Naive thymus-derived CD4-positive, alpha-beta T cell (primary cell): ENCODE measurements at places on chromosomes 4 and X. TPM values are rescaled to one million over a fixed set of nuclear protein-coding genes. Genes with fewer than 3 reads are reported as not detected.
A peak's percentile ranks its signal among the peaks of the same experiment; 100 is the strongest.

DNA sequence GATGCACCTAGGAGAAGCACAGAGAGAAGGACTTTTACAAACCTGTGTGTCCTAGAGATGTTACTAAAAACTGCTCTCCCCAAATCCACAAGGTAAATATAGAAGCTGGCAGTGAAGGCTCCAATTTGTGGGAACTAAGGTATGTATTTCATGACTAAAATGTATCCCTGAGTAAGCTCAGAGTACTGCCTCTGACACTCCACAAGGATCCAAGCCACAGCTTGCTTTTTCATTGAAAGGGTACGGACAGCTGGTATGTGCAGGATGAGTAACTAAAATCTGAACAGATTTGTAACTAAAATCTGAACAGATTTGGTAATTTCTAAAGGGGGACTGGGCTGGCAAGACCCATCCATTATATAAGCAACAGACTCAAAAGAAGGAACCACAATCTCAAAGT is 187.6 kb downstream of the DCLK2 start:
- no peaks in the 10 kb centered on the region for H3K4me1 ChIP-seq
- H3K27ac ChIP-seq, result no peak overlapping the region
- DNase-seq, result no peak
- no peak overlapping the region for H3K4me3 ChIP-seq
- no peaks in the 10 kb centered on the region for H3K27me3 ChIP-seq

DNA sequence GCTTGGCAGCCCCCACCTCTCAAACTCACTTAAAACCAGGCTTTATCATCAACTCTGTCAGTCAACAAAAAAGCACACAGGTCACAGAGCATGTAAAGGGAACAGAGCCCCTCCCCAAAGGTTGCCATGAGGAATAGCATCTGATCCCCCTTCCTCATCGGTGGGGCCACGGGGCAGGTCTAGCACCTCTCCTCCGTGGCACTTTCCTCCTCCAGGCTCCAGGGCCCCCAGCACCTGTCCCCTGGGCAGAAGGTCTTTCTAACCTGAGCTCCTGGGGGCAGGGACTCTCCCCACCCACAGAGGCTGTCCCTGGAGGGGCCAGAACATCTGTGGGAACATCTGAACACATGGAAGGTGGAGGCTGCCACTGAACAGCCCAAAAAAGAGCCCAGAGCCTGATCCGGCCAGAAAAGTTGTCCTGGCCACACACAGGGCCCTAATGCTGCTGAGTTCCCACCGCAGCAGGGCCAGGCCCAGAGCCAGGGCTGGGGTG is 65.7 kb downstream of the ZFYVE28 start:
- H3K27me3 ChIP-seq, result no peaks in the 10 kb centered on the region
- H3K36me3 ChIP-seq, result no peaks in the 10 kb centered on the region
- H3K27ac ChIP-seq, result no peak overlapping the region
- DNase-seq, result no peak
- no peaks in the 10 kb centered on the region for H3K4me1 ChIP-seq

DNA sequence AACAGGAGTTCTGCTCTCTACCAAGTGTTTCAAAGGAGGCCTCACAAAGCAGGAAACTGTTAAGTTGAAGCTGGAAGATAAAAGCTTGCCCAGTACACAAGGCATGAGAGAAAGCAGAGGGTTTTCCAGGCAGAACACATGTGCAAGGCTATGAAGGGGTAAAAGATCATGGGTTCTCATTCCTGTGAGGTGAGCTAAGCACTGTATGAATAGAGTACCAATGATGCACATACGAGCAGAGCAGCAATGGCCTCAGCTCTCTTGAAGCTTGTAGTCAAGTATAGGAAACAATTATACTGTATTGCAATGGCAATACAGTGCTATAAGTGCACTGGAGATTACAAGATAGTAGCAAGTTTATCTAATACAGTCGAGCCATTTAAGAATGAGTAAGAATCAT is 18.0 kb downstream of the TTC29 start:
- H3K4me1 ChIP-seq, result no peaks in the 10 kb centered on the region
- H3K27me3 ChIP-seq, result no peaks in the 10 kb centered on the region
- H3K4me3 ChIP-seq, result no peak overlapping the region
- H3K27ac ChIP-seq, result no peak overlapping the region
- no peak for DNase-seq

- no peak overlapping the region for H3K4me3 ChIP-seq
- peak overlapping the region; percentile 56 for H3K27ac ChIP-seq
- peaks cover 50% of the 10 kb centered on the region for H3K4me1 ChIP-seq
Measured at GRCh38 chrX:13074297-13075262, 30.2 kb upstream of the FAM9C start.

Gene SHISA3
- not detected for total RNA-seq

Gene ARX
- not detected for total RNA-seq

Gene NDST3
- not detected in 2 replicates for total RNA-seq
